ENCODE measurements at places on chromosomes 7 and 10.

- no peak for DNase-seq
These were observed 44.8 kb upstream of the ADO start for GRCh38 chr10:62759599-62760175.

DNA sequence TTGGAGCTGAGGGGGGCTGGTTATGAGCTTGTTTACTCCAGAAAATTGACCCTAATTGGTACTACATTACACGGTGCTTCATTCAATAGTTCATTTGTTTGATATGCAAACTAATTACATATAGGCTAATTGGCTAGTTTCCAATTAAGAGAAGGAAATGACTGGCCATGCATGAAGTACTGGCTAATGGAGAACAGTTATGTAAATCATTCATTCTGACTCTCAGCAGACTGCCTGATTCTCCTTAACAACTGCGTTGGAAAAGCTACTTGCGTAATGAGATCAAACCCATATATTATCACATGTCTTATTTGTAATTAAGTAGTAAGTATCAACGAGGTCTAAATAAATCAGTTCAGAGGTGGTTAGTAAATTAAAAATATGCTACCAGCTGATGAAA is 81.8 kb upstream of the CTTNBP2 start:
- DNase-seq = no peak

DNA sequence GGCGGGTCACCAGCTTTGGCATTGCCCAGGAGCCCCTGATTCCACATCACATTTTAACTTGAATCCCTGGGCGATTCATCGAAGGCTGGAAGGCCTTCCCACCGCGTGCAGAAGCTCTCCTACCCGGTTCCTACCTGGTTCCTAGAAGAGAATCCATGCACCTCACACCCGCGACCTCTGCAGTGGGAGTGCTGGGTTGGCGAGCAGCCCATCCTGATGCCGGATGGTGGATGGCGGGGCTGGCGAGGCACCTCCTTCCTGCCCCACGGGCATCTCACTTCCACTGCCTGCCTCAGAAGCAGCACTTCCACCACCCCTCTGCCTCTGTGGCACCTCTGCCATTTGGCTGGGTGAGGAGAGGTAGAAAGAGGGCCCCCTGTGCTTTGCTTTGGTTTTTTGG is 32.0 kb downstream of the NUB1 start:
- DNase-seq = no peak

GRCh38 chr7:137981668-137982067 is 20.2 kb downstream of the CREB3L2 start:
- no peak for DNase-seq

DNA sequence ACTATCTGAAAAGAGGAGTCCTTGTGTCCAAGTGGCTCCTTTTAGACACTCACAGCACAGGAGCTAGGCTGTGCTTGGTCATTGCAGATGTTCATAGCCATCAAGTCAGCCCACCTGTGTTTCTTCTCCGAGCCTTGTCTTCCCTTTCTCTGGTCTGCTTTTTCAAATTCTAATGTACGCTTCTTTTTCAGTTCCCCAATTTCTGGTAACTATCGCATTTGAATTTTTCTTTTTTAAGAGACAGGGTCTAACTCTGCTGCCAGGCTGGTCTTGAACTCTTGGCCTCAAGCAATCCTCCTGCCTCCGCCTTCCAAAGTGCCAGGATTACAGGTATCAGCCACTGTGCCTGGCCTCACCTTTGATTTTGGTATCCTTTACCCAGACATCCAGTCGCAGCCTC is 18.9 kb downstream of the APBB1IP start:
- no peak for DNase-seq

DNA sequence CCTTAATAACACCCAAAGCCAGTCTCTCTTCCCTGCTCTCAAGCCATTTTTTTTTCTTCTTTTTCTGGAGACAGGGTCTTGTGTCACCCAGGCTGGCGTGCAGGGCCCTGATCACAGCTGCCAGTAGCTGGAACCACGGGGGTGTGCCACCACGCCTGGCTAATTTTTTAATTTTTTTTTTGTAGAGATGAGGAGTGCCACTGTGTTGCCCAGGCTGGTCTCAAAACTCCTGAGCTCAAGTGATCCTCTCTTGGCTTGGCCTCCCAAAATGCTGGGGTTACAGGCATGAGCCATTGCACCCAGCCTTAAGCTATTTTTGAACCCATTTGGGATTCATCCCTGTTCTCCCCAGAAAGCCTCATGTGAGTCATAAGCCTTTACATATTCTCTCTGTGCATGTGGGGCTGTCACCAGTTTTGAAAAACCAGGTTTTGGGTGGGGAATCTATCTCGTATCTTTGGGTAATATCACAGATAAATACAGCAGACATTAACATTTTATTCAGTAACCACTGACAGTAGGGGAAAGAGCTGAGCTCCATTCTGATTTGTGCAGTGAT is 15.5 kb downstream of the ZNF487 start:
- DNase-seq = no peak

GRCh38 chr10:124124123-124124768 is 30.8 kb upstream of the CHST15 start:
- DNase-seq = no peak

- no peak for DNase-seq
These were observed 150.7 kb downstream of the CFTR start for GRCh38 chr7:117630501-117630900.

DNA sequence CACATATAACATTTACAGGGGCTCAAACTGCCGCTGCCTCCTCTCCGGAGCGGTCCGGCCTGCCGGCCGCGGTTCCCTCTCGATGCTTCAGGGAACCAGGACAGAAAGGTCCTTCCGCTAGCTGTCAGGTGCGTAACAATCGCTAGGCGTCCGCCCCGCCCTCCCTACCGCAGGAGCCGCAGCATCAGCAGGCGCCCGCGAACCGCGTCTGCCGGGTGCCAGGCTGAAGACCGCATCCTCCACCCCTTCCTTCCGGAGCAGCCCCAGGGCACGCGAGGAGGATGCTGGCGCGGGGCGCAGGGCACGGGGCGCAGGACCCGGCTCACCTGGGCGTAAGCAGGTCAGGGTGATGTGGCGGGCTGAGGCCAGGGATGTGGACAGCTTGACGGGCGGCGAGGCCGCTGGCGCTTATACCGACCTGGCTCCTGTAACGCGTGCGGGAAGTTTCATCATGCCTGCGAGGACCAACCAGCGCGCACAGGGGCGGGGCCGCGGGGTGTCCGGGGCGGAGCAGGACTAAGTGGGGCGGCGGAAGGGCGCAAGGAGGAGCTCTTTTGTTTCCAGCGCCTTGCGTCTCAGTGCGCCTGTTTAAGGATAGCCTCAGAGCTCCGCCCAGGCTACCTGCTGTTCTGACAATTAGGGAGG is at the start of gene ASNS:
Gene ASNS, minus strand, starts transcription at position 384 of the 645 bp plus-strand sequence. CDS start 3,252 bp downstream, outside the sequence.
- DNase-seq = peak; percentile 66

DNA sequence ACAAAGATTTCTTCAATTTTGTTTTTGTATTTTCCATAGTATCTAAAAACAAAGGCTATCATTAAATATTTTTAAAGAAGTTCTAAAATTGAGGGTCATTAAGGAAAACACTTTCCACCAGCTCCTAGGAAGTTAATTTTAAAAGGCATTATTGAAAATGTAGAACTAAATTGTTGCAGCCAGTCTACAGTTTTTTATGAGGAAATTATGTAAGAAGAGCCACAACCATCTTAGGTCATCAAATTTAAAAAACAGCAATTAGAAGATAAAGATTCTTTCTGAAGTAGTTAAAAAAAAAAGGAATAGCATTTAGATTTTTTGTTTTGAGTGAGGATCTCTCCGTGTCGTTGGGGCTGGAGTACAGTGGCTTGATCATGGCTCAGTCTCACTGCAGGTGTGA is 161.7 kb downstream of the NRBF2 start:
- no peak for DNase-seq

DNA sequence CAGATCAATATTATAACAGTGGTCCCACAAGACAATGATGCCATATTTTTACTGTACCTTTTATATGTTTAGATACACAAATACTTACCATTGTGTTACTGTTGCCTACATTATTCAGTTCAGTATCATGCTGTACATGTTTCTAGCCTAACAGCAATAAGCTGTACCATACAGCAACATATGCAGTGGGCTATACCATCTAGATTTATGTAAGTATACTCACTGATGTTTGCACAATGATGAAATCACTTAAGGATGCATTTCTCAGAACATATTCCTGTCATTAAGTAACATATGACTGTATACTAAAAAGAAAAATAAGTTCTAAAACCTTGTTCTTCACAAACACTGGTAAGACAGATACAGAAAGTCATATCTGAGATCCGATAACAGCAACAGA is 468.6 kb upstream of the SEMA3A start:
- no peak for DNase-seq

- no peak for DNase-seq
These were observed 1030.9 kb upstream of the CELF2 start for GRCh38 chr10:9986786-9987185.

DNA sequence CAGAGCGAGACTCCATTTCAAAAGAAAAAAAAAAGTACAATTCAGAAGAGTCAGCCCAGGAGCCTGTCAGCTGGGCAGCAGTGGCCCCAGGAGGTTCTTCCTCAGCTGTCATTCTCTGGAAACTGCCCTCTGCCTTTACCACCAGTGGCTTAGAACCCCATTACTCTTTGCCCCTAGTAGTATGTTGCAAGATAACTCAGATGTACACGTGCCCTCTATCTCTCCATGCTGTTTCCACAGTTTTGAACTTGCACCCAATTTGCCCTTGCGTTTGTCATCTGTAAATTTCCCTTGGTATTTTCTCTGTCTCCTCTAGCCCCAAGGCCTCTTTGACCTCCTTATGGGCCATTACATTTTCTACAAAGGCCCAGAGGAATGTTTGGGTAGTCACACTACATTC is 56.7 kb upstream of the PRKAR2B start:
- DNase-seq = no peak

GRCh38 chr10:124324451-124324850 is 94.3 kb downstream of the OAT start:
- no peak for DNase-seq

DNA sequence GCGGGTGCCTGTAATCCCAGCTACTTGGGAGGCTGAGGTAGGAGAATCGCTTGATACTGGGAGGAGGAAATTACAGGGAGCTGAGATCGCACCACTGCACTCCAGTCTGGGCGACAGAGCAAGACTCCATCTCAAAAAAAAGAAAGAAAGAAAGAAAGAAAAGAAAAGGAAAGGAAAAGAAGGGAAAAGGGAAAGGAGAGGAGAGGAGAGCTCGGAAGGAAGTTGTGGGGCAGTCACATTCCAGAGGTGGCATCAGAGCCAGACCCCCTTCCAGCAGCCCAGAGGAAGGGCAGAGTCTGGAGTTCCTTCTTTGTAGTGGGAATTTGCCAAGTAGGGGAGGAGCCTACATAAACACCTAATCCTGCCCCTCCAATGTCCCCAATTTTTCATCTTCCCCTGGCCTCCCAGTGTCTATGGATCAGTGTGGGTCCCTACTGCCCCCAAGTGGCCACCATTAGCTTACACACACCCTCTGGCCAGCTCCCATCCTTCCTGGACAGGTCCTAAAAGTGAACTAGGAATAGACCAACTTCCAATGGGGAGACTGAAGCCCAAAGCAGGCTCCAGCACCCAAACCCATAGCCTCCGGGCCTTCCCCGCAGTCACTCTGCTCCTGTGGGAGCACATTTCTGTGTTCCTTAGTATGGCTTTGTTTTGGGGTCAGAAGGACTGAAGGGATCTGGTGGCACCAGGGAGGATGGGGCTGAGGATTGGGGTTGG is 39.6 kb upstream of the HSPB1 start:
- DNase-seq = no peak

- DNase-seq = no peak
These were observed 125.4 kb downstream of the MAPK8 start for GRCh38 chr10:48431871-48432270.

DNA sequence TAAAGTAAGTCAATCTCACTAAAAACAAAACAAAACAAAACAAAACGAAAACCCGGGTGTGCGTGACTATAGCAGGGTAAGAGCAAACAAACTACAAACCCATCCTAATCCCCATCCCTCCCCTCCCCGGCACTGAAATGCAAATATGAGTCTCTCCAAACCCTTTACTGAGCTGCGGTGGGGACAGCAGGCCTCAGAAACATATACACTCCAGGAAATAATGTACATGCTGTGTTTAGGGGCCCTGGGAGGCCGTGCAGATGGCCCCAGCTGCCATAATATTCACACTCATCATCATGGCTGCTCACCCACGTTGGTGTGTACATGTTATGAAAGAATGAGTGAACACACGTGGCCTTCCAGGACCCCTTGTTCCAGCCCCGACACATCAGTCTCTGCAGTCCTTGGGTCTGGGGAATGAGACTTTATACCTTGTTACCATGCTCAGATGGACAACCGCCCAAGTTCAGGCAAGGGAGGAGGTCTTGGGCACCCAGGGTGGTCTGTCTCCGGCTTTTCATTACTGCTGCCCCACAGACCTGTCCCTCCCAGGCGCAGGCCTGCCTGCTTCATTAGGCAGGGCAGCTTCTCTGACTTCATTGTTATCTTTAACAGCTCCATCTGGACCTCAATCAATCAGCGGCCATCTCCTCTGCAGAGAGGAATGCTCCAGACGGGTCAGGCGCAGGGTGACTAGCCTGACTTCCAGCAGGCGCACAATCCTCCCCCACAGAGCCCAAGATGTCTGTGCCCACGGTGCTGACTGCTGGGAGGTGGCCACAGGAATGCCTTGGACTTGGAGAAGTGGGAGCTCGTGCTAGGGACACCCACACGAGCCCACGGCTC is 20.6 kb downstream of the HSPA12A start:
- DNase-seq = no peak

- DNase-seq = no peak
These were observed 22.5 kb downstream of the CCDC186 start for GRCh38 chr10:114151486-114151885.

DNA sequence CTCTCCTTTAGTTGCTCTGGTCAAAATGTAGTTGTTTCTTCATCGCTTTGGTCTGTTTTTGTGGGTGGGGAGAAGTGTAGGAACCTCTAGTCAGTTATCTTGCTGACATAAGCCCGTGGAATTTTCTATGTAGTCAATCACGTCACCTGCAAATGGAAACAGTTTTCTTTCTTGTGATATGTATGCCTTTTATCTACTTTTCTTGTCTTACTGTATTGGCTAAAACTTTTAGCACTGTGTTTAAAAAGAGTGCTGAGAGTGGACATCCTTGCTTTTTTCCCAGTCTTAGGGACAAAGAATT is 42.3 kb downstream of the AKR1E2 start:
- DNase-seq = no peak

DNA sequence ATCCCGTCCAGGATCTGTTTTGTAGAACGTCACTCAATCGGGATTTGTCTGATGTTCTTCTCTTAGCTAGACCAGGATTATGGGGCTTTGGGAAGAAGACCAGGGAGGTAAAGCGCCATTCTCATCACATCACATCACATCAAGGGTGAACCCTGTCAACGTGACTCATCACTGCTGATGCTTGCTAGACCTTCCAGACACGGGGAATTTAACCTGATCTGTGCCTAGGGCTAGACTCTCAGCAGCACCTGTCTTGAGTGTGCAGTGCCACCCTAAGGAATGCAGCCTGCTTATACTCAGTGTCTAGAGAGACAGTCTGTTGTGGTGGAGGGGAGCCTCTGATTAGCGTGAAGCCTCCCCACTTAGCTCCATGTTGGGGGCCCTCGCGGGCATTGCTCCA is 678.6 kb upstream of the FOXK1 start:
- DNase-seq = no peak

- DNase-seq = no peak
These were observed 823.8 kb downstream of the PCDH15 start for GRCh38 chr10:53977267-53977666.
